ENCODE measurements at places on chromosomes 6 and 20. TPM values are rescaled to one million over a fixed set of nuclear protein-coding genes. Genes with fewer than 3 reads are reported as not detected.

The SLC35D3 gene
- not detected for total RNA-seq

- H3K27ac ChIP-seq: no peak overlapping the region
- peaks cover 32% of the 10 kb centered on the region for H3K36me3 ChIP-seq
- no peaks in the 10 kb centered on the region for H3K27me3 ChIP-seq
- DNase-seq: no peak
Measured at GRCh38 chr6:111566222-111566734, 39.4 kb downstream of the TRAF3IP2 start.

DNA sequence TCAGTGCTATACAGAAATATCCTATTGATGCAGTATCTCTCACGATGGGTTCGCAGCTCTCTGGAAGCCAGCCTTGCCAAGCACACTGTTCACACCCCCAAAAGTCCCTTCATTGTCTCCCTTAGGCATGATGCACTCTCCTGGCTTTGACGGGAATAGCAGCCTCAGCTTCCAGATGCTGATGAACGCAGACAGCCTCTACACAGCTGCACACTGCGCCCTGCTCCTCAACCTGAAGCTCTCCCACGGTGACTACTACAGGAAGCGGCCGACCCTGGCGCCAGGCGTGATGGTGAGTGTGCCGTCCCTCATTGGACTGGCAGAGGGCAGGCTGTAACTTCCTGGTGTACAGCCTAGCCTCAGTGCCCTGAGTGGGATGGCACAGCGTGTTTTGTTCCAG, 60.0 kb upstream of the PBOV1 start:
- no peak overlapping the region for H3K4me3 ChIP-seq
- DNase-seq: no peak
- H3K27ac ChIP-seq: no peak overlapping the region

The DLL1 gene
- total RNA-seq: not detected

GRCh38 chr6:67011441-67011840, 1304.4 kb upstream of the EYS start:
- no peak for DNase-seq
- H3K4me1 ChIP-seq: no peaks in the 10 kb centered on the region
- no peak overlapping the region for H3K4me3 ChIP-seq
- no peaks in the 10 kb centered on the region for H3K27me3 ChIP-seq
- no peaks in the 10 kb centered on the region for H3K36me3 ChIP-seq
- H3K27ac ChIP-seq: no peak overlapping the region

DNA sequence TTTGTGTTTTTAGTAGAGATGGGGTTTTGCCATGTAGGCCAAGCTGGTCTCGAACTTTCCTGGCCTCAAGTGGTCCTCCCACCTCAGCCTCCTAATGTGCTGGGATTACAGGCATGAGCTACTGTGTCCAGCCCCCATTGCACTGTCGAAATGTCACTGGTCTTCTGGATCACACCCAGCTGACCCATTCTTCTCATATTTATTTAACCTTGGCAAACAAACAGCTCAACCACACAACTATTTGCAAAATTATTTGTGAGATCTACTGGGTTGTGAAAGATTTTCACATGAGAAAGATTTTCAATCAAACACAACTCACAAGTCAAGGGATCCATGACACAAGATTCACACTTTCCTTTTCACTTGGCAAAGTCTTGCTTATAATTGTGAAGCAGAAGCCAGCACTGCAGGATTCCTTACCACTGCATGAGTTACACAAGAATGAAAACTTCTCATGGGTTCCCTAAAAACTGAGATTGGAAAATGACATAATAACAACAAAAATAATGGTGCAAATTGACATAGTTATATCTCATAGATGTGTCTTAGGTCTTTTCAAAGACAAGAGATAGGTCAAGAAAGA, 2.0 kb upstream of the CST9L start:
- no peak for DNase-seq
- no peak overlapping the region for H3K4me3 ChIP-seq
- no peaks in the 10 kb centered on the region for H3K27me3 ChIP-seq

The PXT1 gene
- total RNA-seq: not detected

The EYA4 gene
- 9.8 TPM for total RNA-seq

DNA sequence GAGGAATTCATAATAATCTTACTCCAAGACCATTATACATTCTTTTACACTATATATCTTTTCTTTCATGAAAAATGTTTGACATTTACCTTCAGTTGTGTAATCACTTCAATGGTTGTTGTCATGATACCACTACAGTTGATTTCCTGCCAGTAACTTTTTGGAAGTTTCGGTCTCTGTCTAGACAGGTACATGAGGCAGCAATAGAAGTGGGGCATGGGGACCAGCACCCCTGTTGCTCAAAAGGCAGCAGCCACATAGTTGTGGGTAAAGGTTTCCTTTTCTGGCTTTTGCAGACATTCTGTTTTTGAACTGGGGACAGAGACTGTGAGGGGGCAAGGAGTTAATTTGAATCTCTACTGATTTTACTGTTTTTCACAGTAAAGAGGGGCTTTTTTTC, 14.1 kb downstream of the SAMD5 start:
- no peak overlapping the region for H3K4me3 ChIP-seq
- no peaks in the 10 kb centered on the region for H3K36me3 ChIP-seq
- no peaks in the 10 kb centered on the region for H3K27me3 ChIP-seq

- no peak for DNase-seq
- H3K27me3 ChIP-seq: no peaks in the 10 kb centered on the region
- H3K4me1 ChIP-seq: peaks cover 30% of the 10 kb centered on the region
Measured at GRCh38 chr6:144268794-144269349, 16.3 kb upstream of the UTRN start.

DNA sequence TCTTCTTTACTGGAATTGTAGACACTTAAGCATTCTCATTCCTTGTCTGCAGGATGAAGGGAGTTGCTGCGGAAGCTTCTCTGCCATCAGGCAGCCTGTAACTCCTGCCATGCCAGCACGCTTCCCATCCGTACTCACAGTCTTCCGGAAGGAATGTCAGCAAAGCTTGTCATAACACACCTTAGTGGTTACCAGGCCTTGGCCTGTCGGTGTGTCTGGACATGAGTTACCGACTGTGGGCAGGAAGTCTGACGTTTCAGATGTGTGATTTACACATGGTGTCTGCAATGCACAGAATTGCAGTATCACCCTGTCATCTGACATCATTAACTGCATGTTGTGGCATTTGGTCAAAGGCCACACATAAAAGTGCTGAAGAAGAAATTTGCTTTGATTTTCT, 102.2 kb downstream of the SLC24A3 start:
- H3K4me1 ChIP-seq: no peaks in the 10 kb centered on the region
- no peak overlapping the region for H3K27ac ChIP-seq
- H3K27me3 ChIP-seq: peaks cover 41% of the 10 kb centered on the region
- no peak for DNase-seq
- no peak overlapping the region for H3K4me3 ChIP-seq
- H3K36me3 ChIP-seq: no peaks in the 10 kb centered on the region
